ENCODE measurements at places on chromosomes 7 and 10.

GRCh38 chr7:27151341-27151930 is 947 bp downstream of the HOXA3 start:
- peak; percentile 27 for DNase-seq

DNA sequence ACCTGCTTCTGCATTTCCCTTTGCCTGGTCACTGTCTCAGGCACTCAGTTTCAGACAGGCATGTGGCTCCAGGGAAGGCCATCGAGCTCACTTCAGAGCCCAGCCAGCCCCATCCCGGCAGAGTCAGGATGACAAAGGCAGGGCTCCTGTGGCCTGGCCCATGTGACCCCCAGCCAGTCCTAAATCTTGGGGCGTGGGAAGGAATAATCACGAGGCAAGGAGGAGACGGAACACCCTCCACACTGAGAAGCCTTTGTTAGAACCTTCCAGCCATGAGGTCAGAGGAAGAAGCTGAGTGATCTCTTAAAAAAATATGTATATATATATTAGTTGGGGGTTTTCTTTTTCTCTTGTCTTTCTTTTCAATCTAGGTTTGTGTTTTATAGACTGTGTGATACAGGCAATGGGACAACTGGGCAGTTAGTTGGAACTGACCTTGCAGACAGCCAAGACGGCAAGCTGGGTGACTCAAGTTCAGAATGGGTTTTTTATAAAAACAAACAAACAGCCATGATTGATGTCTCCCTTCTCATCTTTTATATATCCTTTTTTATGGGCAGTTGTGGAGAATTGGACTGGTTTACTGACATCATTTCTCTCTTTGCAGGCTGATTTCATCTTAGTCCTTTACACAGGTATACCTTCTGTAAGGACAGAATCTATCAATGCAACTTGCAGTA is 60.8 kb downstream of the CHN2 start:
- DNase-seq, result peak; percentile 57

GRCh38 chr7:158329014-158329610 is 258.5 kb downstream of the PTPRN2 start:
- DNase-seq, result no peak

DNA sequence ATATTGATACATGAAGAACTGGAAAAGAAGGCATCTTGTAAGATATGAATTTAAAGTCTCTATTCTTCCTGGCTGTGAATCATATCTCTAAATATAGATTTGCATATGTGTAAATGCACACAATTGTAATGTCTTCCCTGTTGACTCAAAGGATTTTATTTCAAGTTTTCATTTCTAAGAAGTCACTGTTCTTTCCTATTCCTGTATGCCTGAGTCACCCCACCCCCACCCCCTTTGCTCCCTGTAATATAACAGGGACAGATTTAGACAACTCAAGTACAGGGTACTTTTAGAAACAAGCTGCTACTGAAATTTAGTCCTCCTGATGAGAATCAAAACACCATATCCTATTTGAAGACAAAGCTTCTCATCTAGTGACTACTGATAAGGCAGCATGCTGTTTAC is 43.0 kb upstream of the HECTD2 start:
- no peak for DNase-seq

- DNase-seq, result no peak
These were observed 298.3 kb downstream of the DNAJB6 start for GRCh38 chr7:157635148-157635500.

DNA sequence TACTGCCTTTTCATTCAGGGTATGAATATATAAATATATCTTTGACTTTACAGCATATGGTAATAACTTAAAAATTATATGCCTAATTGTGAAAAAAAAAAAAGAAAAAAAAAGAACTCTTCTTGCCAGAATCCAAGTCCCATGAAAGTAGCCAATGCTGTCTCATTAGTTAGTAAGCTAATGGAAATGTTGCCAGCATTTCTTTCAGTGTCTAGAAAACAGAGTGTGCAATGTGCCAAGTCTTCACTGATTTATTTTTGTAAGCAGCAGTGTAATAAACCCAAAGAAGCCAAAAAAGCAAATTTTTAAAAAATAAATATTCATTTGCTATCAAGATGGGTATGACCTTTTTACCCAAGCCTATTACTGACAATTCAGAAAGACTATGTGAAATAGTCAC is 31.1 kb upstream of the LRRN3 start:
- DNase-seq, result no peak

DNA sequence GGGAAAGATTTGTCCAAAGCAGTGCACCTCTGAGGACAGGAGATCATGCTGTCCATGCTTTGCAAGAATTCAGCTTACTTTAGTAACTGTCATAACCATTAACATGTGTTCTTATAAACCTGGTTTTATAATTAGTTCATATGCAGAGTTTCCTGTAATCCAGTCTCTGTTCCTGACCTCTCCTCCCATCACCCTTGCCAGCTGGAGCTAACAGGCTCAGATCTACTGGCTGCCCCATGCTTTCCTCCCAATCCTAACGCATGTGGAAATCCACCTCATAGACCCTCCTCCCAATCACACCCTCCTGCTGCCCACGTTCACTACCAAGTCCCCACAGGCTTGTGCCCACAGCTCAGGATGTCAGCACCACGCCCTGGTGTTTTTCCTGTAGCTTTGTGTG is 45.3 kb upstream of the PFKP start:
- no peak for DNase-seq
